ENCODE measurements at places on chromosomes 2 and 18. TPM values are rescaled to one million over a fixed set of nuclear protein-coding genes. Genes with fewer than 3 reads are reported as not detected.

PIKFYVE gene
- total RNA-seq: 20.3 TPM

UBXN4 gene
- 52.9 TPM for total RNA-seq

SCN1A gene
- 0.35 TPM for total RNA-seq

G6PC2 gene
- total RNA-seq: not detected

TMEM87B gene
- 4.8 TPM for total RNA-seq

DNA sequence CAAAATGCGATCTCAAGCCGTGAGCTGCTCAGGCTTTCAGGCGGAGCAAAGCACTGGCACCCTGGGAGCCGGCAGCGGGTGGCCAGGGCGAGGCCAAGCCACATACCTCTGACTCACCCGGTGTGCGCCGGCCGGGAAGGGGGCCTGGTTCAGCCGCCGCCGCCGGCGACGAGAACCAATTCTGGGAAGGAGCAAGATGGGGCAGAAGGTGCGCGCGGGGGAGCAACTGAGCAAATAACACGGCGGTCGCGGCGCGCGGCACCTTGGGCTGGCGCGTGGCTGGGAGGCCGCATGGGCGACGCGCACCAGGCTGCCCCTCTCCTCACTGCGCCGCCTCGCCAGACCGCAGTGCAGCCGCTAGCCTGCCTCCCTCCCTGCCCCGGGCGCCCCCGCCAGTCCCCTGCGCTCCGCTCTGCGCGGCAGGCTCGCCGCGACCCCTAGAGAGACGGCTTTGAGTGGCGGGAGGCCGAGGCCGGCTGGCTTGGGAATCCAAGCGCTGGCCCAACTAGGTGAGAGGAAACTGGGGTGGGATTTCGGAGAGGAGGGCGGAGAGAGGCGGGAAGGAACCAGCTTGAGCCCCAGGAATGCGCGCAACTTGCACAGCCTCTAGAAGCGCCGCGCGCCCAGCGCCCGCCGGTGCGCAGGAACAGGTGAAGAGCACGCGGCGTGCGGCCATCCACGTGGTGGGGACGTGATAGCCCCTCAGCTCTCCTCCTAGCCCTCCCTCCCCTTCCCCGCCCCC, 3.2 kb downstream of the NRP2 start:
- no peak for DNase-seq
- no peaks in the 10 kb centered on the region for H3K36me3 ChIP-seq
- peaks cover 61% of the 10 kb centered on the region for H3K4me1 ChIP-seq
- H3K4me3 ChIP-seq: peak overlapping the region; percentile 62

- no peak for DNase-seq
- H3K27ac ChIP-seq: no peak overlapping the region
- no peaks in the 10 kb centered on the region for H3K27me3 ChIP-seq
- no peaks in the 10 kb centered on the region for H3K36me3 ChIP-seq
- no peaks in the 10 kb centered on the region for H3K4me1 ChIP-seq
Measured at GRCh38 chr2:29561181-29561580, 360.2 kb downstream of the ALK start.

DNA sequence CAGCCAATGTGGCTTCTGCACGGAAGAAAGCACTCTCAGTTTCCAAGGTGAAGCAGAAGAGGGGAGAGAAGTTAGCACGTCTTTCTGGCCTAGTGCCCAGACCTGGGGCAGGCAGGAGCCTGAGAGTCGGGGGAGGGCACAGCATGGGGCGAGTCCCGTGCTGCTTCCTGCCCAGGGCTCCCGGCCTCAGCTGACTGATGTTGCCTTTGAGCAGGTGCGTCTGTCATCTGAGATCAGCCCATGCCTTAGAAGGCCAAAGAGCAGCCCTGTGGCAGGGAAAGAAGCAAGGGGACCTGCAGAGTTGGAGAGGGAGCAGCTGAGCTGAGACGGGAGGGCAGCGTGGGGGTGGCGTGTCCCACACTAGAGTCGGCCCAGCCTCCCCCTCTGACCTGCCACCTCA, 3.3 kb downstream of the KCNIP3 start:
- H3K36me3 ChIP-seq: no peaks in the 10 kb centered on the region
- no peak overlapping the region for H3K4me3 ChIP-seq
- no peaks in the 10 kb centered on the region for H3K4me1 ChIP-seq
- DNase-seq: no peak
- no peak overlapping the region for H3K27ac ChIP-seq

DNA sequence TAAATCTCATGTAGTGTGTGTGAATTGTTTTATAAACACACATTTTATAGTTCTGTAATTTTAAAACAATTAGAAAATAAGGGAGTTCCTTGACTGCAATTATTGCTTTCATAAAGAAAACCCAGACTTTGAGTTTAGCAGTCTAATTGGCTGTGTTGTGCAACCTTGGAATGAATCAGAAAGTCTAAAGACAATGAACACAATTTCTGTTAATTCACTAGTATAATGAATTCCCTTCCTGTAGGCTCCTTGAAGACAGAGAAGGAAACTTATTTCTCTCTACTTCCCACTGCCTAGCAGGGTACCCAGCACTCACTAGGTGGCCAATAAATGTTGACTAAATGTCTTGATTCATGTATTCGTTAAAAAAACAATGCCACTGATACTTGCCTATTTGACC, 79.9 kb downstream of the ANTXR1 start:
- peaks cover 7% of the 10 kb centered on the region for H3K4me1 ChIP-seq
- DNase-seq: no peak
- no peak overlapping the region for H3K4me3 ChIP-seq
- H3K27me3 ChIP-seq: no peaks in the 10 kb centered on the region
- H3K27ac ChIP-seq: no peak overlapping the region

GRCh38 chr2:8432706-8433336, 249.0 kb upstream of the ID2 start:
- DNase-seq: no peak
- H3K36me3 ChIP-seq: no peaks in the 10 kb centered on the region
- H3K4me1 ChIP-seq: peaks cover 11% of the 10 kb centered on the region
- H3K27me3 ChIP-seq: no peaks in the 10 kb centered on the region

DNA sequence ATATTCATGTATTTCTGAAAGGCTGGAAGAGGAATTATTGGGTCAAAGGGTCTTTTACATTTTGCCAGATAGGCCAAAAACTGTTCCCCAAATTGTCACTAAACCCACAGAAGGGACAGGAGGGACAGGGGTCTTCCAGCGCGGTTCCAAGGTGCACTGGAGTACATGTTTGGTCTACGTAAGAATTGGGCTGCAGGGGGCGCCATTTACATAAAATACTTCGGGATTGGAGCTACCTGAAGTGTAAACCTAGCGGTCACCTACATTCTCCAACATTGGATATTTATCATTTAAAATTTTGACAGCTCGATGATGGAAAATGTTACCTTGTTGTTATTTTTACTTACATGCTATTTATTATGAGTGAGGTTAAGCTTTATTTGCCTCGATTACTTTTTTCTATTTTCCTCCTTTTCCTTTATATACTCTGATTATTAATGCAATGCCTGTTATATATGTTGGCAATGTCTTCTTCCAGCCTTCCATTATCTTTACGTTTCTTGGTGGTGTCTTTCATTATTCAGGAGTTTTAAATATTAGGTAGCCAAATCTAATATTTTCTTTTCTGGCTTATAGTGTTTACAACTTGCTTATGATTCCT, 43.0 kb upstream of the RAB6C start:
- no peak for DNase-seq
- no peaks in the 10 kb centered on the region for H3K4me1 ChIP-seq
- H3K36me3 ChIP-seq: no peaks in the 10 kb centered on the region
- no peaks in the 10 kb centered on the region for H3K27me3 ChIP-seq
- no peak overlapping the region for H3K4me3 ChIP-seq

GRCh38 chr2:141791521-141791920, 339.3 kb downstream of the LRP1B start:
- no peak overlapping the region for H3K27ac ChIP-seq
- H3K4me3 ChIP-seq: no peak overlapping the region
- H3K4me1 ChIP-seq: no peaks in the 10 kb centered on the region
- H3K27me3 ChIP-seq: no peaks in the 10 kb centered on the region
- DNase-seq: no peak

GRCh38 chr2:216345846-216346245, 26.4 kb downstream of the MARCHF4 start:
- H3K4me1 ChIP-seq: peaks cover 9% of the 10 kb centered on the region
- DNase-seq: no peak
- no peak overlapping the region for H3K27ac ChIP-seq
- no peaks in the 10 kb centered on the region for H3K27me3 ChIP-seq
- no peak overlapping the region for H3K4me3 ChIP-seq

GRCh38 chr2:21759819-21760218, 636.1 kb downstream of the TDRD15 start:
- peaks cover 3% of the 10 kb centered on the region for H3K4me1 ChIP-seq
- no peaks in the 10 kb centered on the region for H3K36me3 ChIP-seq
- H3K4me3 ChIP-seq: no peak overlapping the region
- no peaks in the 10 kb centered on the region for H3K27me3 ChIP-seq
- DNase-seq: no peak

GRCh38 chr2:8334866-8335325, 347.0 kb upstream of the ID2 start:
- H3K27ac ChIP-seq: no peak overlapping the region
- no peak overlapping the region for H3K4me3 ChIP-seq
- H3K36me3 ChIP-seq: no peaks in the 10 kb centered on the region
- no peak for DNase-seq
- H3K4me1 ChIP-seq: peaks cover 3% of the 10 kb centered on the region

DNA sequence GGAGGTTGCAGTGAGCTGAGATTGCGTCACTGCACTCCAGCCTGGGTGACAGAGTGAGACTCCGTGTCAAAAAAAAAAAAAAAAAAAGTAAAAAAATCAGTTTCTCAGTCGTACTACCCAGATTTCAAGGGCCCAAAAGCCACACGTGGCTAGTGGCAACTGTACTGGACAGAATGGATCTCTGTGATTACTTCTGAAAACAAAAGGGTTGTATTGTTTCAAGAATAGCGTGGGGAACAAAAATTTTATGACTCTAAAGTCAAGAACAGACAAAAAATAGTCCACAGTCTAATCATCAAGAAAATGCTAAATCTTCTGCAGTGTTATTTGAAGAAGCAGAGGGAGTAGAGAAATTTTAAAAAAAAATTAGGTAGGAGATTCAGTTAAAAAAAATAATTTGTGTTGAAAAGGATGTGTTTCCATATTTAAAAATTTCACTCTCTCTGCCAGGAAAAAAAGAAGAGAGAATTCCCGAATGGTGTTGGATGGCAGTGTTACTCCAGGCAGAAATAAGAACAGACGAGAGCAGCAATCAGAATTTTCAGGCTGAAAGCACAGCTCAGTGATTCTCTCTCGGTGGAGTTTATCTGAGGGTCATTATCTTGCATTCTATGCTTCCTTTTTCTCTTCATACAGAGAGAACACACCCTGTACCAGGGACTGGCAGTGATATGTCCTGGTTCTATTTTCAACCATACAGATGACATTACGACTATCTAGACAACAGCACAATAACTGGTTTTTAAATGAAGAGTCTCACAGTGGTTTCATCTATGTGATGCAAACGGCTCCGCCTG, 61.8 kb downstream of the CABYR start:
- no peaks in the 10 kb centered on the region for H3K27me3 ChIP-seq
- no peak for DNase-seq
- H3K4me1 ChIP-seq: peaks cover 12% of the 10 kb centered on the region
- H3K27ac ChIP-seq: no peak overlapping the region
- no peaks in the 10 kb centered on the region for H3K36me3 ChIP-seq

DNA sequence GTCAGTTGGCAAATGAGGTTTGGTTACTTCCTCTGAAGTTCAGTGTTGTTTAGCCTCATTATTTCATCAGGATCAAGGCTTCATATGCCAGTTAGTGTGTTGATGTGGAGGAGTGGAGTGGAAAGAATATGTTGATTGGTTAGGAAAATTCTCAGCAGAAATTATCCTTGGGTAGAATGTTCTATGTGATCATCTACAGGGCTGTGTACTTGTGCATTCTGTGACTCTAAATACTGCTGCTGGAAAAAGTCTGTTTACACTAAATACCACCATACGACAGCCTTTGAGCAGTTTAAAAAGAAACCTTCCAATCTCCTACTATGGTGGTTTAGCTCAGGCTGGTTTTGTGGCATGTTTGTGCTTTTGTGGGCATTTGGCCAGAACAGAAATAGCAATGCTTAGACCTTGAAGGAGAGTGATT, 25.8 kb downstream of the CAB39 start:
- no peaks in the 10 kb centered on the region for H3K4me1 ChIP-seq
- no peaks in the 10 kb centered on the region for H3K27me3 ChIP-seq
- no peak overlapping the region for H3K4me3 ChIP-seq
- no peaks in the 10 kb centered on the region for H3K36me3 ChIP-seq
- H3K27ac ChIP-seq: no peak overlapping the region
- no peak for DNase-seq

GRCh38 chr2:176038694-176039093, 36.6 kb upstream of the LNPK start:
- no peaks in the 10 kb centered on the region for H3K36me3 ChIP-seq
- H3K27me3 ChIP-seq: peaks cover 6% of the 10 kb centered on the region
- no peak overlapping the region for H3K4me3 ChIP-seq
- H3K4me1 ChIP-seq: no peaks in the 10 kb centered on the region
- H3K27ac ChIP-seq: no peak overlapping the region

DNA sequence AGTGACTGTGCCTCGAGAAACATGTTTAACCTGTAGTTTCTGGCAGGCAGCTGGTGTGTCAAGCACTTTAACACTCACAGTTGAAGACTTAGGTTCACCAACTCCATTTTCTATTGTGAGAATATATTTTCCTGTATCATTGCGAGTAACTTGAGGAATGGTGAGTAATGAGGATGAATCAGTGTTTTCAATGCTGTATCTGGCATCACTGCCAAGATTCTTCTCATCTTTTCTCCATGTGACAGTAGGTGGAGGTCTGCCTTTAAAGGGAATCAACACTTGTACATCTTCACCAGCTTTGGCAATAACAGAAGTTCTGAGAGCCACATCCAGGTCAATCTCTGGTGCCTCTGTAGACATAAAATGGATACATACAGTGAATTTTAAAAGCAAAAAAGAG, 72.8 kb downstream of the PLEKHA3 start:
- H3K4me3 ChIP-seq: no peak overlapping the region
- no peak for DNase-seq
- peaks cover 94% of the 10 kb centered on the region for H3K36me3 ChIP-seq
- no peak overlapping the region for H3K27ac ChIP-seq

DNA sequence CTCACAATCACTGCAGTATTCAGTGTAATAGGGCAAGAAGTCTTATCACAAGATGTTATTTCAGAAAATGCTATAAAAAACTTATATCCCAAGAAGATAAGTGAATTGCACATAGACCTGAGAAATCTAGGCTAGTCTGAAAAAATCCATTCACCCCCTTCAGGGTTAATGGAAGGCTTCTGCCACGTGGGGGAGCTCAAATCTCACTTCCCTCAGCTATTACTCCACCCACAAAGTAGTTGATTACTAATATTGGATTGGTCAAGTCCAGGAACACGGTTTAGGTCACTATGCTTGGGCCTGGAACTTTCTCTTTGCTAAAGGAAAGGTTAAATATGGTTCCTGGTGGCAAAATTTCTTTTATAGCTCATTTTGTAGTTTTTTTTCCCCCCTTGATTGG, 51.2 kb upstream of the ADAM23 start:
- no peaks in the 10 kb centered on the region for H3K4me1 ChIP-seq
- H3K4me3 ChIP-seq: no peak overlapping the region
- DNase-seq: no peak

GRCh38 chr18:6755107-6755506, 25.6 kb downstream of the ARHGAP28 start:
- DNase-seq: no peak
- H3K4me3 ChIP-seq: no peak overlapping the region
- no peaks in the 10 kb centered on the region for H3K36me3 ChIP-seq
- H3K27me3 ChIP-seq: no peaks in the 10 kb centered on the region
- H3K4me1 ChIP-seq: no peaks in the 10 kb centered on the region

Measured in heart left ventricle (tissue), 16 donors.